Mesendoderm (in vitro differentiated cells): ENCODE measurements at places on chromosomes 1 and 21.
A peak's percentile ranks its signal among the peaks of the same experiment; 100 is the strongest.

- no peak for DNase-seq
Observed at GRCh38 chr1:22776035-22776613, 65.5 kb downstream of the EPHB2 start.

GRCh38 chr1:231976231-231976630 lies 349.6 kb downstream of the DISC1 start:
- no peak for DNase-seq

DNA sequence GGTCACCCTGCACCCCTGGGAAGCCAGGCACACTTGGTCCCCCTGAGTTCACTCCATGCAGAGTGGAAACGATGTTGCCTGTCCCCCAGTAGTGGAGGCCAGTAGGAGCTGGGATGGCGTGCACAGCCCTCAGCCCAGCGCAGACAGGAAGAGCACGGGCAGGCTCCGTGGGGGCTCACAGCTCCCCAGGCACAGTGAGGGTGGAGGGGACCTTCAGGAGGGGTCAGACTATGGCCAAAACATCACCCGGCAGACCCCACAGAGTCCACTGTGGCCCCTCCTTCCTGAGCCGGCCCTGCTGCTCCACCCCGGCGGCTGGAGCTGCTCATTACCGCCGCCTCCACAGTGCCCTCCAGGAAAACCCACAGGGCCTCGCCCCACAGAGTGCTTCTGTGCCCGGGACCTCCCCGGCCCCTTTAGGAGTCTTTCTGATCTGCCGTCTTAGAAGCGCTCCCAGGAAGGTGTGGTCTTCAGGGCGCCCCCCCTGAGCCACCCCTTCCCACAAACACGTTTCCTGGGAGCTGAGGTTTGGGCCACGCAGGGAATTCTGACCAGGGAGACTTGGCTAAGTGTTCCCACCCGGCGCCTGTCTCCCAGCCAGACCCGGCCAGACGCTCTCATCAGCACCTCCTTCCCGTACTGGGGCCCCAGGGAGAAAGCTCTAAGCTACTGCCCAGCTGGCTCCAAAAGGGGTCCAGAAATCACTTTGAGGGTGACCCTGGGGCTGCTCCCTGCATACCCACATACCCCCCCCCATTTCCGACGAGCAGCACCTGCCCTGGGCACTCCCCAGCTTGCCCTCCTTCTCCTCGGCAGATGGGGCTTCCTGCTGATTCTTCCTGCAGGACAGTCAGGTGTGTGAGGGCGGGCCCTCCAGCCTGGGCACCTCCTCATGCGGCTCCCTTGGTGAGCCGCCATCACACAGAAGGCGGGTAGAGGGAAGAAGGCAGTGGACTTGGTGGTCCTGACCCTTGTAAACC lies 38.8 kb downstream of the RIPK4 start:
- no peak for DNase-seq

- peak; percentile 89 for DNase-seq
Observed at GRCh38 chr21:39451332-39452206, at the start of gene SH3BGR. Gene SH3BGR (plus strand): TSS chr21:39451970. CDS start chr21:39452097, 127 bp downstream.

DNA sequence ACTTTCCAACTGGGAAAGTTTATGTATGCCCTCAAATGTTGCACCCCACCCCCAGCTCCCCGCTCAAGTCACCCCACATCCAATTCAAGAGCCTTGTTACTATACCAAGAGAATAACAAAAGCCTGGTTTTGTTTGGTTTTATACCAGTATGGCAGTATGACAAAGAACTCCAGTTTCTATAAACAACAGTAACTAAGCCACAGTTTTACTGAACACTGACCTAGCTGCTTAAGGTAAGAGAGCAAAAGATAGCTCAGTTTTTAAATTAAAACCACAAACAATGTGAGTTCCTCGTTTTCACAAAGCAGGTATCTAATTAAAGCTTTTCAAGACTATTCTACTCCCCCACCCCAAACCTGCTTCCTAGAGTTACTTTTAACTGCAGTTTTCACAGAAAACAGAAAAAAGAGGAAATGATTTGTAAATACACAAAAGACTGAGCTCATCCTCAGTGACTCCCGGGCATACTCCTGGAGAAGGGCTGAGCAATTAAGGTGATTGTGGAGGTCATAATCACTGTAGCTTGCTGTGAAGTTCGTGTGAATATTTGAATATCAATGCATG lies 59.3 kb upstream of the LHX8 start:
- DNase-seq = peak; percentile 48

DNA sequence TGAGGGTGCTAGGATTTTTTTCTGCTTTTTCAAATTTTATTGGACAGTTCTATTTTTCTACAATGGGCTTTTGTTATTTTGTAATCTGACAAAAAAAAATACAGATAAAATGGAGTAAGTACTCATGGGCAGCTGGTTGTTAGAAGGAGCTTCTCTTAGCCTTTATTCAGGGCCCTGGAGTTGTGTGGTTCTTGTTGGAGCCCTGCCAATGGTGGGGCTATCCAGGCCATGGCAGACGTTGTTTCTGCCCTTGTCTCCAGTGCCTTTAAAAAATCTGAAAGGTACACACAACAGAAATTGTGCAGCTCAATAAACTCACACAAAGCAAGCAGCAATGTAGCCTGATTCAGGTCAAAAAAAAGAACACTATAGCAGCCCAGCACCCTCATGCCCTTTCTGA lies 153.5 kb upstream of the GALNT2 start:
- DNase-seq = no peak

GRCh38 chr1:110615548-110616130 lies 9.5 kb upstream of the KCNA2 start:
- DNase-seq = peak; percentile 88

- no peak for DNase-seq
Observed at GRCh38 chr1:218588540-218589172, 243.5 kb downstream of the TGFB2 start.

- no peak for DNase-seq
Observed at GRCh38 chr1:228001738-228002535, 4.9 kb upstream of the WNT3A start.

GRCh38 chr1:117695796-117696490 lies 90.1 kb downstream of the TENT5C start:
- DNase-seq = peak; percentile 71

GRCh38 chr1:240820816-240821215 lies 208.9 kb upstream of the GREM2 start:
- DNase-seq = no peak

- no peak for DNase-seq
Observed at GRCh38 chr1:225670356-225670755, 17.4 kb upstream of the ENAH start.
